ENCODE measurements at places on chromosomes 12 and 14.

- no peak for DNase-seq
These were observed 13.8 kb downstream of the RAPGEF3 start for GRCh38 chr12:47744778-47745436.

GRCh38 chr14:92637864-92638263 lies 110.6 kb downstream of the LGMN start:
- no peak for DNase-seq

- DNase-seq: no peak
These were observed 1.1 kb upstream of the BCL11B start for GRCh38 chr14:99272899-99273765.

- no peak for DNase-seq
These were observed 370.6 kb downstream of the KCNH5 start for GRCh38 chr14:62674563-62675237.

- DNase-seq: no peak
These were observed 1.4 kb upstream of the RDH5 start for GRCh38 chr12:55718624-55719275.

- no peak for DNase-seq
These were observed 94.2 kb upstream of the CEP83 start for GRCh38 chr12:94553875-94554274.

DNA sequence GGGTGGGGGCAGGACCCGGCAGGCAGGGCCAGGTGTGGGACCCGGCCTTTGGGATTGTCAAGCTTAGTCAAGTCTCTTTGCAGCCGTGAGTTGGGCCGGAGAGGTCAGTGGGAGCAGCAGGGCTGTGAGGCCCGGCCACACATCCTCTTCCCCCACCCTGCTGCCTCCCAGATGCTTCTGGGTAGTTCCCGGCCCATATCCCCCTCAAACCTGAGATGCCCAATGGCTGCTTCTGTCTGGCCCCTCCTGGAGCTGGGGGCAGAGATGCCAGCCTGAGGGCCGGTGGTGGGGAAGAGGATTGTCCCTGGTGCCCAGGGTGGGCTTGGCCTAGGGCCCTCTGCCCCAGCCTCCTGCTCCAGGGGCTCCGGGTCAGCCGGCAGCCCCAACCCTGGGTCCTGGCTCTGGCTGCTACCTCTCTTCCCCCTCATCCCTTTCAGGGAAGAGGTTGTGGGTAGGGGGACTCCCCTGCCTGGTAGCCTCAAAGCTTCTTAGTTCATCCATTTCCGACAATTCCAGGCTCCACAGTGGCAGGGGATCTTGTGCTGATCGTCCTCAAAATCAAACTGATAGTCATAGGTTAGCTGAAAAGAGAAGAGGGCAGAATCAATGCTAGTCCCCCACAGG lies 2.8 kb upstream of the PRKAG1 start:
- no peak for DNase-seq
